ENCODE measurements at places on chromosomes 5 and 9. TPM values are rescaled to one million over a fixed set of nuclear protein-coding genes. Genes with fewer than 3 reads are reported as not detected.

HK3 gene
- total RNA-seq: 0.29 TPM

WWC1 gene
- 1.9 TPM for total RNA-seq

F2RL1 gene
- 0.85 TPM for total RNA-seq

SLC4A9 gene
- total RNA-seq: 0.26 TPM

HNRNPA0 gene
- total RNA-seq: 30.0 TPM

EDIL3 gene
- not detected for total RNA-seq

PCDHGB5 gene
- total RNA-seq: 0.24 TPM

RASEF gene
- total RNA-seq: not detected

SLC6A18 gene
- not detected for total RNA-seq

DRD1 gene
- not detected for total RNA-seq

PARP8 gene
- 57.2 TPM for total RNA-seq

SLC34A3 gene
- not detected for total RNA-seq

FAM169A gene
- 12.0 TPM for total RNA-seq

PTGES gene
- total RNA-seq: not detected

DCAF10 gene
- total RNA-seq: 12.0 TPM

VAV2 gene
- 7.3 TPM for total RNA-seq

GABRA6 gene
- not detected for total RNA-seq

CNTNAP3 gene
- not detected for total RNA-seq

WHRN gene
- total RNA-seq: 29.1 TPM

ACTL7A gene
- not detected for total RNA-seq

BTNL8 gene
- total RNA-seq: not detected

HARS1 gene
- total RNA-seq: 103 TPM

CCIN gene
- not detected for total RNA-seq

MCIDAS gene
- total RNA-seq: 0.16 TPM
